ENCODE measurements at places on chromosomes 3 and 15.

GRCh38 chr3:31671976-31672375, 139.3 kb downstream of the STT3B start:
- DNase-seq, result no peak

DNA sequence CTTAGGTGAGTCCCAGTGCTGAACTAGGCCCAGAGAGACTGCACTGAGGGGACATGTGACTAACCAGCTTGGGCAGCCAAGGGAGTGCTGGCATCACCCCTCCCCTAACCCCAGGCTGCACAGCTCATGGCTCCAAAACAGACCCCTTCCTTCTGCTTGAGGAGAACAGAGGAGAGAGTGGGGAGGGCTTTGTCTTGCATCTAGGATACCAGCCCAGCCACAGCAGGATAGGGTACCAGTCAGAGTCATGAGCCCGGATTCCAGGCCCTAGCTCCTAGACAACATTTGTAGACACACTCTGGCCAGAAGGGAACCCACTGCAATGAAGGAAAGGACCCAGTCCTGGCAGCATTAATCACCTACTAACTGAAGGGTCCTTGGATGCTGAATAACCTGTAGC, 49.9 kb upstream of the PLSCR4 start:
- no peak for DNase-seq

DNA sequence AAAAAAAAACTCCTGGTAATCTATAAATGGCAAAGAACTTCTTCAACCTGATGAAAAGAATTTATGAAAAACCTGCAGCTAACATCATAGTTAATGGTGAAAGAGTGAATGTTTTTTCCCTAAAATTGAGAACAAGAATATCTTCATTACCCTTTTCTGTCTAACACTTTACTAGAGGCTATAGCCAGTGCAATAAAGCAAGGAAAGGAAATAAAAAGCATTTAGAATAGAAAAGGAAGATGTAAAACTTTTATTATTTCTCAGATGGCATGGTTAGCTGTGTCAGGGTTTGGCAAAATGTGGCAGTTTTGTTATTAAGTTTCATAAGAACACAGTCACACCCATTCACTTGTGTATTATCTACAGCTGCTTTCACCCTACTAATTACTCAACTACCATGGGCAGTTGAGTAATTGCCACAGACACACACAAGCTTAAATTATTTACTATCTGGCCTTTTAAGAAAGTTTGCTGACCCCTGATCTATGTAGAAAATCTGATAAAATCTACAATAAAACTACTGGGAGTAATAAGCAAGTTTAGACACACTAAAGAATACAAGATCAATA, 465.1 kb downstream of the MAGI1 start:
- DNase-seq, result no peak

DNA sequence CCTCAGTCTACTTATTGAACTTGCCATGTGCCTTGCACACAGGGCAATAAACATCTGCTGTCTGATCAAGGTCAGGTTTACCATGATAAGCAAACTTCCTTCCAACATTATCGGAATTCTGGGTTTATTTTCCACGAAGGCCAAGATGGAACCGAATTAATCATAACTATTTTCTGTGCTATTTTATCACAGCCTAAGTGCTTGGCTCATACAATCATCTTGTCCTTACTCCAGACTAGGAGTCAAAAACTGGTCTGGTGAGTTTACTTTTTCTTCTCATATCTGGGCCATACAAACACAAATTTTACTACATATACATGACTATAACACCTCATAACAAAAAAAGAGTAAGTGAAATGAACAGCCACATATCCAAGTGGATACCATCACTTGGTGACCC, 2.3 kb downstream of the FBN1 start:
- no peak for DNase-seq

DNA sequence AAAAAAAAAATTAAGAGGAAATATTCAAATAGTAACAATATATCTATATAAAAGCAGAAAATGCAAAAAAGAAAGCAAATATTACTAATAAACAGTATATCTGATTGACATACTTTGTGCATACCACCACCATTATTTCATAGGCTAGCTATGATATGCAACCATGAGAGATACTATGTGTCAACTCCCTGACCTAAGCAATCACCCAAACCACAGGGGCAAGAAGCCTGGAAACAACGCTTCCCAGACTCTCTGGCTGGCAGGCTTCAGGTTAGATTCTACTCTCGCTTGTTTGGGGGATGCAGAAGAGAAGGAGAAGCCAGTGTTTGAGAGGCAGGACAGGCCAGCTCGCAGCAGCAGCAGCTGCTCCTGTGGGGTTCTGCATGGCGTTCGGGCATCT, 169.3 kb upstream of the TPM1 start:
- DNase-seq, result no peak

DNA sequence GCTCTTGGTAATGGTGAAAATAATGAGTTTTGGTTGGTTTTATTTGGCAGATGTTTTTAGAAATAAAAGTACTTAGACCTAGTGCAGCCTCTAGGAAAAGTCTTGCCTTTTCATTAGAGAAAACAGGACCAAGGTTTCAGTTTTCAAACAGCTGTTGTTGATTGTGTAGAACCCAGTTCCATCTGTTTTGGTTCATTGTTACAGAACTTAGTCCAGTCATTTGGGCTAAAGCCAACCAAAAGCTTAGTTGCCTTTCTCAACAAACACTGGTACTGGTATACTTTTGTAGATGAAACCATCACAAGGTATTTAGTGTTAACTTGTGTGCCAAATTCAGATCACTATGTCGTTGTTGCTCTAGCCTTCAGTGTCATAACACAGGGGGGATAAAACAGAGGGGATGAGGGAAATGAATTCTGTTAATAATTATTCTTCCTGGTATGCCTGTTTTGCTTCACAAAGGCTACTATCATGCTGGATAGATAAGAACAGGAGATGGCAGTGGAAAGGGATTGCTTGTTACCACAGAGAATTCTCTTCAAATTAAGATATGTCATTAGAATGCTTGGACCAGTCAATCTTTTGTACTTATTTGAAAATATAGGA, 12.6 kb upstream of the APH1B start:
- no peak for DNase-seq

GRCh38 chr3:113222451-113223086, 11.2 kb downstream of the BOC start:
- no peak for DNase-seq

DNA sequence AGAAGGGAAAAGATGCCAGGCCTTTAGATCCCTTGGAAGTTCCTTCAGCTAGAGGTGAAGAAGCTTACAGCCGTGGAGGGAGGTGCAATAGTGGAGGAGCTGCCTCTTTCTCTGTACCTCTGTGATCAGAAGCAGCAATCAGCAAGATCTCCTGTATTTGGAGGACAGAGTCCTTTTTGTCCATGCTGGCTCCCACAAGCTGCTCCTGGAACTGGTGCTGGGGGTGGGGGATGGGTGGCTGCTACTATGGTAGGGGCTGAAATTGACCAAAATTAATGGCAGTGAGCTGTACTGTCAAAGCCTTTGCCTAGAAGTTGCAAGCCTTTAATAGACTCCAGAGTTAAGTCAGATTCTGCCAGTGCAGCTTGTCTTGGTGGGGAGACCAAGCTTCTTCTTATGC, 18.2 kb downstream of the PTPN23 start:
- no peak for DNase-seq

DNA sequence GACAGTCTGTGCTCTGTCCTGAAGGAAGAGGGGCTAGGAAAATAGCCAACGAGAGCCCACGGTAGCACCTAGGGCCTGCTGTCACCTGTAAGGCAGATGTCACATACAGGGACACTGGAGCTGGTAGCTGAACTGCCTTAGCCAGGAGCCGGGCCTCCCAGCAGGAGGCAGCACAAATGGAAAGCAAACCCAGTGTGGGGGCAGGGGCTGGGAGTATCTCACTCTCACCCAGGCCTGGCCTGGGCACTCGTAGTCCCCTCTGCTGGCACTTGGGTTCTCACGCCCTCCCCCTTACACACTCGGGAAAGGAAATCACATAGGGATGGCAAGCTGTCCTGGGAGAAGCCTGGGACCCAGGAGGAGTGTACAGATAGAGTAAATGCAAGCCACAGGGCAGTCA, 173.1 kb upstream of the CHRNA7 start:
- no peak for DNase-seq

- no peak for DNase-seq
These were observed 1.3 kb upstream of the CHRNB4 start for GRCh38 chr15:78642331-78642730.

GRCh38 chr15:88949734-88950400, 36.7 kb upstream of the MFGE8 start:
- DNase-seq, result no peak

- peak; percentile 47 for DNase-seq
These were observed 7.2 kb upstream of the IVD start for GRCh38 chr15:40398413-40398873.

DNA sequence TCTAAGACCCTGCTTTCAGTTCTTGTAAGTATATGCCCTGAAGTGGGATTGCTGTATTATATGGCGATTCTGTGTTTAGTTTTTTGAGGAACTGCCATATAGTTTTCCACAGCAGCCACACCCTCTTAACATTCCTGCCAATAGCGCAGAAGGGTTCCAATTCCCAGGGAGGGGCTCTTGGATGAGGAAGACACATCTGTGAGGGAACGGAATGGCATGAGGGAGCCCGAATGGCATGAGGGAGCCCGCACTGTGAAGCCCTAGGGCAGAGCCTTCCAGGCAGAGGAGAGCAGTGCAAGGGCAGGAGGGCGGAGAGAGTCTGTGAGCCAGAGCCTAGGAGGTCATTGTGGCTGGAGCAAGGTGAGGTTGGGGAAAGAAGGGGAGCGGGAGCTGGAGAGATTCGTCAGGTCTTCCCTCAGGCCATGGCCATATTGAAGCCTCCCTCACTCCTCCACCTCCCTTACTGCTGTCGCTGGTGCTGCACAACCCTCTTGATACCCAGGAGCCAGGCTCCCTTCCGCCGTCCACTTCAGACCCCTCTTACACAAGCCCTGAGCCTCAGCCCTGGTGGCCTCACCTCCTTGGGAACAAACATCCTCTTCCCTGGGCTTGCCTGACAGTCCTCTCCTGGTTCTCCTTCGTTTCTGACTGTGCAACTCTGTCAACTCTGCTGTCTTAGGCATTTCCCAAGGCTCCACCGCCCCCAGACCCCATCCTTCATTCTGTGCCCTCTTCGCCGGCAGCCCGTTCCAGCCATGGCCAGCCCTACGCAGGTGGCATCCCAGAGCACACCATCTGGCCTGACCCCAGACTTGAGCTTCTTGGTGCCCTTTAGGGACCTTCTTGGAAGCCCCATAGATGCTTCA, 51.4 kb downstream of the FGD5 start:
- no peak for DNase-seq

DNA sequence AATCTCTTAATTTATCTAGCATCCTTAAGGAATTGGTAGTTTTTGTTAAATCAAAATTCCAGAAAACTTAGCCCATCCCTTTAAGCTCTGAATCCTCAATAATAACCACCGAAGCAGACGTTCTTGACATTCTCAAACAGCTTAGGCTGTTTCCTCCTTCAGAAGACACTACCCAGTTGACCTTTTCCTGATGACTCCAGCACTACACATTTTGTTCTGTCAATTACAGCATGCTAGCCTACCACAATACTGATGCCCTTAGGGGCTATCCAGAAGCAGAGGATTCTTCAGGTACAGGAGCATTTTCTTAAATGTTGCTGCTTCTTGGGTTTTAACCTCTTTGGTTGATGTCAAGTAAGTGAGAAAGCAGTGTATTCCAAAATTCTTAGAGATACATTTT, 33.4 kb downstream of the ETV5 start:
- no peak for DNase-seq

- DNase-seq, result peak; percentile 53
These were observed 16.7 kb upstream of the CMTM7 start for GRCh38 chr3:32374788-32375595.

- DNase-seq, result no peak
These were observed 62.0 kb downstream of the ESYT3 start for GRCh38 chr3:138496436-138496835.

- no peak for DNase-seq
These were observed 13.5 kb downstream of the MRPS11 start for GRCh38 chr15:88480981-88481380.

DNA sequence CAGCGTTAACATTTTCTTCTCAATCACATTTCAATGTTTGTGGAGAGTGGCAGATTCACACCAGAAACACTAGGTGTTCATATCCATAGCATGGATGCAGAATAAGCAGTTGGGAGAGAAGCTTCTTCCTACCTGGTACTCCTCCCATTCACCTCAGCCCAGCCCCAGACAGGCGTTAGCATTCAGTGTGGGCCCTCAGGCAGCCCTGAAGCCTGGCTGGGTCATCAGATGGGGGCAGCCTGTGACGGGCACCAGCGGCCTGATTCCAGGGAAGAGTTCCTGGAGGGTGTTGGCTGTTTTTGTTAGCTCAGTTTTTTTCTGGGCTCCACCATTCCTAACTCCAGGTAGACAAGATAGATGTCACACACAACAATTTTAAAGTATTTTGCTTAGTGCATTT, 31.1 kb downstream of the APH1B start:
- DNase-seq, result no peak

DNA sequence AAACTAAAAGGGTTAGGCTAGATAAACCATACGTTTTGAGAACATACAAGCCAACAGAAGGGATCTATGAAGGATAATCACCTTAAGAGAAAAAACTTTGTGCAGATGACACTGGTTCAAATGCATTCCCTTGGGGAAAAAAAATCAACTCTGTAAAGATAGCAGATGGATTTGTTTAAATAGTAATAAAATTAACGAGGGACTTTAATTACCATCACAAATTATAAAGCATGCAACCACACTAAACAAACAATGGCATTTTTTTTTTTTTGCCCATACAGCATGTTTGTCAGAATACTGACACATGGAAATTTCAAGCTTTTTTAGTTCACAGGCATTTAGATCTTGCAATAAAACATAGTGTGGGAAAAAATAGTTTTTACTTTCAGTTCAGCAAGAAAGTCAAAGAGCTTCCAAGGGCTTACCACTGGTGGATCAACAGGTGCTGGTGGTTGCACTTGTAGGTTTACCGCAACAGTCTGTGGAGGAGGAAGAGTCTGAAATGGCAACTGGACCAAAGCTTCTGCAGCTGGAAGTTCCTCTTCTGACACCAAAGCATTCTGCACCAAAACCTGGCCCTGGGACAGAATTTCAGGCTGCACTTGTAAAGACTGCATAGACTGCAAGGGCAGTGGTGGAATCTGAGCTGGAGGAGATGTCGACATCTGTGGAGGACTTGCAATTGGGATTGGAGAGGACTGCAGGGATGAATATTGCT, 53.1 kb downstream of the PHC3 start:
- peak; percentile 32 for DNase-seq

GRCh38 chr3:115932807-115933206, 309.5 kb downstream of the GAP43 start:
- DNase-seq, result no peak

- no peak for DNase-seq
These were observed 4.3 kb downstream of the SLC51A start for GRCh38 chr3:196220587-196220986.
